Lower lobe of right lung (tissue), 2 donors: ENCODE measurements at places on chromosomes 2 and 18. TPM values are rescaled to one million over a fixed set of nuclear protein-coding genes. Genes with fewer than 3 reads are reported as not detected.

The UGT1A7 gene
- not detected for total RNA-seq

The UGT1A5 gene
- total RNA-seq, result 0.27 TPM

The AFF3 gene
- 57.3 TPM for total RNA-seq

DNA sequence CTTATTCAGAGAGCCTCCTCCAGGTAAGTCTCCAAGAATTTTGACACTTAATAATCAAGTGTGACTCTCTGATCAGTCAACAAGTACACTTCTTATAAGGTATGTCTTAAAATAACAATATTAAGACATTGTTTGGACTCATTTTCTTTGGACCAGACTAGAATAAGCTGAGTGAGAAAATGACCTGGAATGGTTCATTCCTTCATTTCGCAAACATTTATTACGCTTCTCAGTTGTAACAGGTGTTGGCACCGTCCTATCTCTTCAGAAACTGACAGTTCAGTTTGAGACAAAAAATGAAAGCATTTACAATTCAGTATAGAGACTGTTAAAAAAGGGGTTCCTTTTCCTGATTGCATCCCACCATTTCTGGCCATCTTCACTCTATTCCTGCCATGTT, 46.6 kb downstream of the TSPYL6 start:
- DNase-seq, result no peak

- DNase-seq, result no peak
Measured at GRCh38 chr18:38170845-38171244, 605.2 kb upstream of the CELF4 start.

DNA sequence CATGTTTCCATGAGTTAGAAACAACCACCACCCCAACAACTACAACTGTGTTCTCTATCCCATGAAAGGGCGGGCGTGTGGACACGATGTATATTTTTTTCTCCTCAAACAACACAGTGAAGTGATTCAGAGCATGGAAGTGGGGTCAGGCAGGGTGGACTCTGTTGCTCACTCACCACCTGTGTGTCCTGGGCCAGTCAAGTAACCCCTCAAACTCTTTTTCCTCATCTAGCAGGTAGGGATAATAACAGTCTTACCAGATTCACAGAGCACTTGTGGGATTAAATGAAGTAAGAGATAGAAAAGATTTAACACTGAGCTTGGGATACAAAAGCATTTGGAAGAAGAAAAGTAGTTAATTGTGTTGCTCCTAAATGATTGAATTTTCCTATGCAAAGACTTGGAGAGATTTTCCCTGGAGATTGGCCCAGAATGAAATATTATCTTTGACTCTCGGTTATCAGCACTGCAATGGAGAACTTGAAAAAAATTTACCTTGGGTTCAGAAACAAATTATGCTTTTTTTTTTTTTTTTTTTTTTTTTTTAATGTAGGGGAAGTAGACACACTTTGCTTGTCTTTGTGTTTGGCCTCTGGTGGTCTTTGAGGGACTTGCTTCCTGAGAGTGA, 161.9 kb upstream of the EPAS1 start:
- no peak for DNase-seq
